NCI-H1417 treated with DMSO at 0.1 percent for 48 hours (cell line): ENCODE measurements at places on chromosomes 1 and 21.

DNA sequence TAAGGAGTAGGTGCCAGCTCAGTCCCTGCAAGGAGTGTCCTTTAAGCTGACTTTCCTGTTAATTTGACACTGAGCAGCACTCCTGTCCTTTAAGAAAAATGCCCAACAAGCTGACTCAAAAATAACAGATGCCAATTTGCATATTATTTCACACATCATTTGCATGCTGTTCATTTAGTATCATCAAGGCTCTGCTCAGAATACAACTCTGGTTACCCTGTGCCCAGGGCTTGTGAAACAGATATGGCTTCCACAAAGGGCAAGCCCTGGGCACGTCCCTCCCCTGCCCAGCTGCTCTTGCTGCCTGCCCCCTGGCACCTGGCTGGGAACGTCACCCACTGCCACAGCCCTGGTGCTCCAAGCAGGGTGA lies 10.3 kb downstream of the KCNN3 start:
- DNase-seq: no peak

DNA sequence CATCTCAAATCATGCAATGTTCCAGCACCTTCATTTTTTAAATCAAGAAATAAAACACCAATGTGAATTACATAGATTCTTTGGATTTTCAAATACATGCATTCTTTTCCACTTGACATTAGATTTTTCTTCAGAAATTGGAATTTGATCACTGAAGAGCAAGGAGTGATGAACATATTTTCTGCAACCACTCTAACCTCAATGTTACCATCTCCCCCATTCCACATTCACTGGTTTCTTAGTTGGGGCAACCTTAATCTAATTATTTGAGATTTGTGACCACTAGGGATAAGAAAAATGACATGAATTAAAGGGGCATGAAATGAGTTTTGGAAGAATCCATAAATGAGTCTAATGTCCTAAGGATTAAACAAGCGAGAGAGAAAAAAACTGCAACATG lies 168.7 kb upstream of the NR5A2 start:
- no peak for DNase-seq

DNA sequence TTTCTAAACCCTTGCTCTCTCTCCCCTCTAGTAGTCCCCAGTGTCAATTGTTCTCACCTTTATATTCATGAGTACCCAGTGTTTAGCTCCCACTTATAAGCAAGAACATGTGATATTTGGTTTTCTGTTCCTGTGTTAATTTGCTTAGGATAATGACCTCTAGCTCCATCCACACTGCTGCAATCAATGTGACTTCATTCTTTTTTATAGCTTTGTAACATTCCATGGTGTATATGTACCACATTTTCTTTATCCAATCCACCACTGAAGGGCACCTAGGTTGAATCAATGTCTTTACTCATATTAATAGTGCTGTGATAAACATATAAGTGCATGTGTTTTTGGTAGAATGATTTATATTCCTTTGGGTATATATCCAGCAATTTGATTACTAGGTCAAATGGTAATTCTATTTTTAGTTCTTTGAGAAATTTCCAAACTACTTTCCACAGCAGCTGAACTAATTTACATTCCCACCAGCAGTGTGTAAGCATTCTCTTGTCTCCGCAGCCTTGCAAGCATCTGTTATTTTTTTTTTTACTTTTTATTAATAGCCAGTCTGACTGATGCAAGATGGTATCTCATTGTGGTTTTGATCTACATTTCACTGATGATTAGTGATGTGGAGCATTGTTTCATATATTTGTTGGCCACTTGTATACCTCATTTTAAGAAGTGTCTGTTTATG lies 277.8 kb downstream of the LTN1 start:
- no peak for DNase-seq

DNA sequence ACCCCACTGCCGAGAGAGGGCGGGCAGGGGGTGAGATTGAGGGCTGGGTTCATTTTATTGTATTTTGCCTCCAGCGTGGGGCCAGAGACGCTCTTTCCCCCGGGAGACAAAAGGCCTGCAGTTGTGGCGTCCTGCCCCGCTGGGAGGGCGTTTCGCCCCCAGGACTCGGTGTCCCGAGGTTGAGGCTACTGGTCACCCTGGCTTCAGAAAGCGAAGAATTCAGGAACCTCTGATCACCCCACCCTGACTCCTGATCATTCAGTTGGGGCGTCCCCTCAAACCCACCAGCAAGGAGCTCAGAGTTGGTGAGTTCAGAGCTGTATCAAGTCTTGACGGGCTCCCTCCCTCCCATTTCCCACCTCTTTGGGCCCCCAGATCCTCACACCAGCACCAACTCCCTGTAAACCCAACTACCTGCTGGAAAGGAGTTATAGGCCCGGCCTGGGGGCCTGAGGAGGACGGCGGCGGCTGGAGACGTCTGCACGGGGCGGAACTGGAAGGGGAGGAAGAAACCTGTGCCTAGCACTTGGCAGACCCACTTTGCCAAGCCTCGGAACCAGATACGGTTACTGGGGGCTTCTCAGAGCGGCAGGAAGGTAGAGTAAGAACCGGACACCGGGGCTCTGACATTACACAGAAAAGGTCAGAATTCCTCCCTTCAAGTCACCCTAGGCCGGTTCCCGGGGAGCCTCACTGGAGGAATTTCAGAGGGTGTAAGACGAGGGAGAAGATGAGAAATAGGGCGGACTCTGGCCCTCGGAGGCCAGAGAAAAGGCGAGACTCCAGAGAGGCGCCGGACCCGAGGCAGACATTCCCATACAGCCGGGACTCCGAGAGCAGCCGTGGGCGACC lies 761 bp upstream of the PAX7 start:
- no peak for DNase-seq

GRCh38 chr1:148362626-148363438 lies 120.3 kb downstream of the PPIAL4G start:
- DNase-seq: no peak

DNA sequence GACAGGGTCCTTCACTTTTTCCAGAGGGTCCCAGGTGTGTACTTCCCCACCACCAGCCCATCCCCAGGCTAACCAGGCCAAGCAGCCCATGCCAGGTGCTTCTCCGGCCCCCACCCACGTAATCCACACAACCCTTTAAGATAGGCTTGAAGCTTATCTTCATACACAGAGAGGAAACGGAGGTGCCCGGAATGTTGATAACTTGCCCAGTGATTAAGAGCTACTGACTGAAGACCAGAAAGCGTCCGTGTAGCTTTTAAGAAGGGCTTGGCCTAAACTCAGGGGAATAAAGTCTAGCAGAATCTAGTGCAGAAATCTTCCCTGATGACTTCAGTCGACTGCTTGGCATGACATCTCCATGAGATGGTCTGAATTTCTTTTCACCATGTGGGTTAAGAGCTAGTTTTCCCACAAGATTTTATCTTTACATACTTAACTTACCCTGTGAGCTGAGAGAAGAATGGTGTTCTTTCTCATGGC lies 138.7 kb downstream of the GALNT2 start:
- DNase-seq: no peak

DNA sequence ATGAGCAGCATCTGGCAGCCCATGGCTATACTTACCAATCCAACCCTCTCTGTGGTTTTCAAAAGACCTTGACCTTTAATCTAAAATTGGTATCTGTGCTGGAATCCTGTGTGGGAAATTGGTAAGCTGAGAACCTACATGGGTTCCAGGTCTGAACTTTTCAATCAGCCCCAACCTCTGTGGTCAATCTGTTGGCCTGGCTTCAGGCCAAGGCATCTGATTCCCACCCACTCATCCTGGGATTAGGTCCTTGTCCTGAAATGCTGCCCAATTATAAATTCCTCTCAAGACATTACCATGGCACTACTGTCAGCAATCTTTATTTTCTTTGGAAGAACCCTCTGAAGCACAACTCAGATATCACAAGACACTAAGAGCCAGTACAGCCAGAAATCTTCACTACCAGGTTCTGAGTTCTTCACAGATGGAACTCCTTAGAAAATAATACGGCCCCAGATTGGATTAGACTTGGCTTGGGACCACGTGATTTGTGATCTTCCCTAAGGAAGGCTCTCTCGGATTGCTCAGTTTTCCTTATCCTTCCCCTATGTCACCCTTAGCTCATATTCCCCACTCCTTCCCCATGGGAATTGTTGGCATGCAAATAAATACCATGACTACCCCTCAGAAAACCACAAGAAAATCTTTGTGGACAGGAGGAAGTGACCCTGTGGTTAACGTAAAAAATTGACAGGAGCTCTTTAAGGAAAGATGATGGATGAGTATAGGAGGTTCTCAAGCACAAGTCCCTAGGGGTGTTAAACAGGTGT lies 207.9 kb upstream of the ST6GALNAC5 start:
- no peak for DNase-seq

DNA sequence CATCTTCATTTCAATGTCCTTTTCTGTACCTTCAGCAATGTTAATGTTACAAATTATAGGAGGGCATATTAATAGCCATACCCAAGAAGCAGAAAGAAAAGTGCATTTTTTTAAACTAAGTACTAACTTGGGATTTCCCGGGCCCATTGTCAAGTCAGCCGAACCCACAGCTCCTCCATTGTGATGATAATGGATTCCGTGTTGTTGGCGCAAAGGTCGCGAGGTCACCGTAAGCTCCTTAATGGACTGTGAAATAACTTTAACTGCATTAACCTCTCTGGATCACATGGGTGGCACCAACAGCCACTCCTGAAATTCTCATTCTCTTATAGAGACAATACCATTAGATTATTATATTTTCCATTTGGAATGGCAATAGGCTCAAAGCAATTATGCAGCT lies 250.6 kb upstream of the RRP15 start:
- no peak for DNase-seq

DNA sequence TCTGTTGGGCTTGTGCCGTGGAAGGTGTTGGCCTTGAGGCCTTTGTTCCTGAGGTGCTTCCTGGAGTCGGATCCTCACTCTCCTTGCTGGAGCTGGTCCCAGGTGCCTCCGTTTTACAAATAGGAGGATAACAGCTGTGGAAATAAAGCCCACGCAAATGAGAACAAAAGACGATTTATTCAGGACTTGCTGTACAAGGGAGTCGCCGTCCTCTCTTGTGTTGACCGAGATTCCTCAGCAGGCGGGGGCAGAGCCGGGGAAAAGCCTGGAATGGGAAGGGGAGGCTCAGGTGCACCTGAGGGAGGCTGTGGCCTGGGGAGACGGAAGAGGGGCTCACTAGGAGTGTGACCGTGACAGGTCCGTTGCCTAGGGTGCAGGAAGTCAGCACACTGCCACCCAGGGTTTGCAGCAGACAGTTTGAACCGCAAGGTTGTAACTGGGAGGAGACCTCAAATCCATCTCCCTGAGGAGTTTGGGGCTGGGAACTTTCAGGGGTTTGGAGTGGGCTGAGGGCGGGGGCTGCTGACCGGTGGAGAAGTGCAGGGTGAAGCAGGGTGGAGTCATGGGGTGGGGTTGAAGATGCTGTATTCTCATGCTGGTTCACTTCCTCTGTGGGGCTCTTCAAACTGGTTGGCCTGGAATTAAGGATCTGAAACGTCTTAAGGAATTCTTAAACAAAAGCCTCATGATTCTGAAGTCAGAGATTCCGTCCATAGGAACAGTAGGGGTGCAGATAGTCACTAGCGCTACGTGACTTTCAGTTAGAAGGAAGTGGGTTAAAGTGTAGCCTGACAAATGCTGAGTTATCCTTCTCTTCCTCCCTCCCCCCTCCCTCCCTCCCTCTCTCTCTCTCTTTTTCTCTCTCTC lies 2.6 kb upstream of the CSTB start:
- DNase-seq: no peak

DNA sequence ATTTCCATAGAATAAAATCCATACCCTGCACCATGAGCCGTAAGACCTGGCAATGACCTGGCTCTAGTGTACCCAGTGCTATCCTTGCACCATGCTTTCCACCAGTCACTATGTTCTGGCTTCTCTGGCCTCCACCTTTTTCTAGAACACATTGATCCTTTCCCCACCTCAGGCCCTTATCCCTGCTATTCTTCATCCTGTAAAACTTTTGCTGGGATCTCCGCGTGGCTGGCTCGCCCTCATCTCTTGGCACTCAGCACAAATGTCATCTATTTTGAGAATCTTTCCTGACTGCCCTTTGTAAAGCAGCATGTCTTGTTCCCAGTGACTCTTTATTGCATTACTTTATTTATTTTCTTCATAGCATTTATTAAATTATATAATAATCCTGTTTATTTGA lies 169.8 kb upstream of the B3GALT2 start:
- no peak for DNase-seq

DNA sequence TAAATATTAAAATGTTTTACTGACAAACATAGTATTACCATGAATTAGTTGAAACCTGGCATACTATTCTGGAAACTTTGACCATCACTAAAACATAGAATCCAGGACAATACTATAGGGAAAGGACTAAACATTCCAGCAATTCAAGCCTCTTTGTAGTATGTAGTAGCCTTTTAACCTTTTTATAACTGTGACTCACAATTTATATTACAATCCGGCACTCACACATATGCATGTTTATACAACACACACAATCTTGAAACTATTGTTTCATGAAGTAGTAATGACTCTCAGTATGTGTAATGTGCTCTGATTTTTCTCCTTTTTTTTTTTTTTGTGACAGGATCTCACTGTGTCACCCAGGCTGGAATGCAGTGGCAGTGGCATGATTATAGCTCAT lies 64.3 kb downstream of the ANKRD13C start:
- no peak for DNase-seq
